ENCODE measurements at places on chromosomes 7 and 10.

DNA sequence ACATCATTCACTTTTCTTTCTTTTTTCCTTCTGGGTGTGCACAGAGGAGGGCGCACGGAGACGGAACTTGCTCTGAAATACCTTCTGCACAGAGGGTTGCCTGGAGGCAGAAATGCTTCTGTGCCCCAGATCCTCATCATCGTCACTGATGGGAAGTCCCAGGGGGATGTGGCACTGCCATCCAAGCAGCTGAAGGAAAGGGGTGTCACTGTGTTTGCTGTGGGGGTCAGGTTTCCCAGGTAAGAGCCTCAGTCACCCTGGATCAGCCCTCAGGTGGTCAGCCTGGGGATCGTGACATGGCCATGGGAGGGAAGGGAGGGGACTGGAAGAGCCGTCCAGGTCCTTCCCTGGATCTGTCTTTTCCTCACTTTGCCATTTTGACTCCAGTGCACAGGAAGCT lies 33.6 kb downstream of the VWA2 start:
- DNase-seq: no peak

- DNase-seq: no peak
Observed at GRCh38 chr10:104631946-104632345, 9.1 kb upstream of the SORCS3 start.

DNA sequence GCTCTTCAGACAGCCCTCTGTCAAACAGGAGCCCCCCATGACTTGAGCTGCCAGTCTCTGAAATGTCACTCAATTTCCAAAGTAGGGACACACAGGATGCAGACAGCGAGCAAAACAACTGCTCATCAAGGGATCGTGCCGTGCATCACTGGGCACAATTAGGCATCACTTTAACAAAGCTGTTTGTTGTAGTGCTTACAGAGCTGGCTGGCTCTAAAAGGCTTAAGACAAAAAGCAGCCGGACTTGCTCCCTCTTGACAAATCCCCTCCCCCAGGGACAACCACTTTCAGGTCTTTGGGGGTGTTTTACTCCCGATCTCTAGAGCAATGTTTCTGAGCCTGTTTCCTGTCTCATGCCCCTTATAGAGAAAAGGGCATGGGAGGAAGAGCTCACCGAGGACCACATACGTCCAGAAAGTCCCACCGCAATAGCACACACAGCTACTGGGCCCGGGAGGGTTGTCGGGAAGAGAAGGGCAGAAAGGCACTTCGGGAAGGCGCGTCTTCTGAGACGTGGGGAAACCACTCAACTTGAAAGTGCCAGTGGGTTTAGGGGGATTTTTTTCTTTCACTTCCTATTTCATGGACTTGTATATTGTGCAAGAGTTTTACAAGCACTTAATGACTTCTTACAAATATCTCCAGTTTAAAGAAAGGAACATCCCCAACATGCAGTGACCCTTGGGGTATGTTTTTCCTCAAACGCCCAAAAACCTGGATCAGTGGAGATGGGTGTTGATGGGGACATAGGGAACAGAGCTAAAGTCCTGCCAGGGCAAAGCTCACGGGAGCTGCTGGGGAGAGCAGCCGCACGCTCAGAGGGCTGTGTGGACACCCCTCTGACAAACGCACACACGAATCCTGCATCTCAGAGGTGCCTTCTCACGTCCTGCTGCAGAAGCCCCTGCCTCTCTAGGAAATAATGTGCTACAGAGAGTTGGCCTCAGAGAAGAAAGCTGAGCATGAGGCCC lies 27.1 kb downstream of the LRRC20 start:
- no peak for DNase-seq

DNA sequence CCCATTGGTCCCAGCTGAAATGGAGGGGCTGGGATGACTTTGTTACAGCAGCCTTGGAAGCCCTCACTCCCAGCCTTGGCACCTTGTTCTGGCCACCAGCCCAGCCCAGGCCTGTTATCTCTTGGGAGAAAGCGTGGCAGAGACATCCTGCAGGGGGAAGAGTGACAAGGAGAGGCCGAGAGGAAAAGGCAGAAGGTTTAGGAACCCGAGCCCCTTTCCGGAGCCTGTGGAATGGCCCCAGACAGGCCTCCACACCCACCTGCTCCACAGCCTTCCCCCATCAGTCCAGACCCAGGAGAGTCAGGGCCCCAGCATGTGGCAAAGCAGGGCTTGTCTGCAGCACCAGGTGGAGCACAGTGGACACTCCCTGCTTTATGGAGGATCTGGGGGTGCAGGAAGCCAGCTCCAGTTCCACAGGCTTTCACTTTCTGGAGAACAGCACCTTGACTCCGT lies 24.1 kb upstream of the TRIM8 start:
- DNase-seq: no peak

DNA sequence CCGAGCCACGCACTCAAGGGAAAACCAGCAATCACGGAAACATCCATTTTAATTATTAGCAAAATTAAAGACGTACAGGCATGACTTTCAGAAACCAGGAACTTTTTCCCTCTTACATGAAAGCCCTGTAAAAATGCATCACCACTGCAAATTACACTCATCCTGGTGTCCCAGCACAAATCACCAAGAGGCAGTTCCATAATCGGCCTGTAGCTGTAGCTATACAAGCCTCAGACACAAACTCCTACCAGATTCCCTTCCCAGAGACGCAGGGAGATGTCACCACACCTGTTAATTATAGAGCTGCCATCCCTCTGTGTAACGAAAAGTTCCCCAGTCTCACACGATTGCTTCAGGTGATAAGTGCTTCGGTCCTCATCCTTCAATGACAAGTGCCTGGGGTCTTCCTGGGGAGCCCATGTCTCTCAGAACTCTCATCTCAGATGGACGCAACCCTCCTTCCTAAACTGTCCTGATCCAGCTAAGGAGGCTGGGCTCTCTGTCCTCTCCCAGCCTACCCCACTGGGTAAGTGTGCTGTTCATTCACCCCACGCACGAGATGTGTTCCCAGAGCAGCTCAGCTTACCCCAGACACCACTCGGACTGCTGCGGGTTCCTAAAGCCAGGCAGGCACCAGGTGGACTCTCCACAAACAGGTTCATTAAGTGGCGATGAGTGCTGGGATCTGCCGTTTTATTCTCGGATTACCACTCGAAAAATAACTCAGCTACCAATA lies 5.9 kb downstream of the FGFR2 start:
- no peak for DNase-seq

DNA sequence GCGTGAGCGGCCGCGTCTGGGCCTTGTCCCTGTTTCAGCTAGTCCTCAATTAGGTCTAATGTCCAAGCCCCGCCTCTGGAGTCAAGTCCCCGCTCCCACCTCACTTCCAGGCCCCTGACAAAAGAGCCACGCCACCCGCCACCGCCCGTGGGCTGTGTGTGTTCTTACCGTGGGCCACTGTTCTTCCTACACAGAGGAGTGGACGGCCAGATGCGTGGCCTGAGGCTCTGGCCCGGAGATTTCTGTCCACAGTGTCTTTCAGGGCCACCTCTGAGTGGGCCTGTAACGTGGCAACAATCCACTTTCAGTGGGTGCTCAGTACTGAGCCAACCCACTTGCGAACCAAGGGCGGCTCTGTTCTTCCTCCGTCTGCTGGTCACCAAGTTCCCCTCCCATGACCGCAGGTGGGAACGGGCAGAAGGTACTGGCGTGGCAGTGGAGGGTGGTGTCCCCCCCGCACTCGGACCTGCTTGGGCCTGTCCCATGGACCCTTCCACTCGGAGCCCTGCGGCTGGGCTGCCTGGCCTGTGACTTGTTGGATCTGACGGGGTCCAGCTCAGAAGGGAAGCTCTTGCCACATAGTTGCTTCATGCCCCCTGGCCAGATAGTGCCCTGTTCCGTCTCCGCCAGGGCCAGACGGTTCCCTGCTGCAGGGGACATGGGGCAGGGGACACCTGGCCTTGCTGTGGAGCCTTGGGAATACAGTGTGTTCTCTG lies 15.0 kb upstream of the ZFAND2A start:
- DNase-seq: no peak

DNA sequence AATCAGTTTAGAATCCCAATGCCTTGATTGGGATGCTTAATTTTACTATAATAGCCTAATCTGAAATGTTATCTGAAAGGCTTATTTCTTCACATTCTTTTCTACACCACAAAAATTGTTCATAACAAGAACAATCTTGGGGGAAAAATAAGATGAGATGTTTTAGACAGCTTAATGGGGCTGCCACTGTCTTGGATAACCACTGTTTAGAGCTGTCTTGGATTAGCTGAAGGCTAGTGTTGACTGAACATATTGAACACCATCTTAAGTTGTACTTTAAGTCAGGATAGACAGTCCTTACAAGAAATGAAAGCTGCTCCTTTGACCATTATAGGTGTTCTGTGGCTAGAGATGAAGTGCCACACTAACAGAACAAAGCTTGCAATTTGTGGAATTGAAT lies 501.3 kb downstream of the GFRA1 start:
- no peak for DNase-seq

Measured in NCI-H774 (cell line).